ENCODE measurements at places on chromosomes 12 and 14.
A peak's percentile ranks its signal among the peaks of the same experiment; 100 is the strongest.

GRCh38 chr14:90578283-90578985 lies 181.6 kb downstream of the CALM1 start:
- DNase-seq = no peak

DNA sequence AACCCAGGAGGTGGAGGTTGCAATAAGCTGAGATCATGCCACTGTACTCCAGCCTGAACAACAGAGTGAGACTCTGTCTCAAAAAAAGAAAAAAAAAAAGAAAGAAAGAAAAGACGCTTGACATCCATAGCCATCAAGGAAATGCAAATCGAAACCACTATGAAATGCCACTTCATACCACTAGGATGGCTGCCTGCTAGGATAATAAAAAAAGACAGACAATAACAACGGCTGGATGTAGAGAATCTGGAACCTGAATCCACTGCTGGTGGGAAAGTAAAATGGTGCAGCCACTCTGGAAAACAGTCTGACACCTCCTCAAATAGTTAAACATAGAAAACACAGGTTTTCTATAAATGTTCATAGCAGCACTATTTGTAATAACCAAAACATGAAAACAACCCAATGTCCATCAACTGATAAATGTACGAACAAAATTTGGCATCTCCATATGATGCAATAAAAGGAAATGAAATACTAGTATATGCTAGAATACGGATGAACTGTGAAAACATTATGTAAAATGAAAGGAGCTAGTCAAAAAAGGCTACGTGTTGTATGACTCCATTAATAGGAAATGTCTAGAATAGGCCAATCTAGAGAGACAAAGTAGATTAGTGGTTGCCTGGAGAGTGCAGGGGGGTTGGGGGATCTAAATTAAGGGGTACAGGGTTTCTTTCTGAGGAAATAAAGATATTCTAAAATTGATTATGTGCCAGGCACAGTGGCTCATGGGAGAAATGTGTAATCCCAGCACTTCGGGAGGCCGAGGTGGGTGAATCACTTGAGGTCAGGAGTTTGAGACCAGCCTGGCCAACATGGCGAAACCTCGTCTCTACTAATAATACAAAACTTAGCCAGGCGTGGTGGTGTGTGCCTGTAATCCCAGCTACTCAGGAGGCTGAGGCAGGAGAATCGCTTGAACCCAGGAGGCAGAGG lies 9.7 kb downstream of the WSB2 start:
- DNase-seq = no peak

GRCh38 chr14:103121846-103122584 lies 1.2 kb upstream of the TNFAIP2 start:
- DNase-seq = no peak

DNA sequence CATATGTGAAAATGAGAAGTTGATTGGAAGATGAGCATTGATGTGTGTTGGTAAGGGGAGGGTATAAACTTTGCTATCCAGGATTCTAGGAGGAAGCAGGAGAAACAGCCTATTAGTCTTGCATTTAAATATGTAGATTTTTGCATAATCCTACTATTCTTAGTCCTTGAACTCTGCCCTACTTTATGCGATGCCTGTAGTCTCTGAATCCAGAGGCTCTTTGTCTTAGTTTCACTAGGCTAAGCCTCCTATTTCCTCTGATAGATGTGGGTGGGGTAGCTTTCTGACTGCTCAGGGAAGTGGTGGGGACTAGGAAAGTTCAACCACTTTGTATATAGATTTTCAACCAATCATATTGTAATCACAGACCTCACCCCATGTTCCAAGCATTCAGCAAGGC lies 49.5 kb upstream of the KCNC2 start:
- DNase-seq = no peak

DNA sequence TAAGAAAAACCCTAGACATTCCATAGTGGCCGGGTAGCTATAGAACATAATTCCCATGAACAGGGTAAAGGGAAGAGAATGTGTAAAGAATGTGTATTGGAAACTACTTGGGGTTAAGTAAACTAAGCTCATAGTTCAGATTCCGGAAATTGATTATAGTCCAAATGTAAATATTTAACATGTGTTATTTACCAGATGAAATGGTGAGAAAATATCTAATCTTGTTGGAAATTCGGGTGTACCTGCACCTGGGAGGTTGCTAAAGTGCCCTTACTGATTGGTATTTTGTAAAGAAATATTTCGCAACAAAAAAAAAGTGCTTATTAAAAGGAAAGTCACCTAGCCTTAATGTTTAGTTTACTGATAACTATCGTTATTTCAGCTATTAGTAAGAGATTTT lies 14.4 kb downstream of the RASSF9 start:
- DNase-seq = no peak

- DNase-seq = no peak
Measured at GRCh38 chr12:75428767-75429166, 37.9 kb downstream of the GLIPR1L2 start.

- DNase-seq = no peak
Measured at GRCh38 chr12:109188108-109188712, 71.8 kb downstream of the ACACB start.

DNA sequence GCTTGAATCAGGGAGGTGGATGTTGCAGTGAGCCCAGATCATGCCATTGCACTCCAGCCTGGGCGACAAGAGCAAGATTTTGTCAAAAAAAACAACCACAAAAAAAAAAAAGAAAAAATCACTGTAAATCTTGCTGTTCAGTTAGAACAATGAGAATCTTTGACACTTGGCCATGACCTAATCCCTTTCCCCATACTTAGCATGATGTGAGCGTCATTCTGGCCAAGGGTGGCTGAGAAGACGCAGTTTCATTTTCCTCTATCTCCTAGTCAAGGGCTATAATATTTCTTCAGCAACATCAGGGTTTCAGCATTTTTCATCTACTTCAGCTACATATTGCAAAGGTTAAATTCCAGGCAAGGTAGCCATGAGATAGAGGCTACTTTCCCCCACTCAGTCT lies 599.4 kb upstream of the MDGA2 start:
- no peak for DNase-seq

- DNase-seq = no peak
Measured at GRCh38 chr12:120884644-120885043, 19.5 kb downstream of the SPPL3 start.

DNA sequence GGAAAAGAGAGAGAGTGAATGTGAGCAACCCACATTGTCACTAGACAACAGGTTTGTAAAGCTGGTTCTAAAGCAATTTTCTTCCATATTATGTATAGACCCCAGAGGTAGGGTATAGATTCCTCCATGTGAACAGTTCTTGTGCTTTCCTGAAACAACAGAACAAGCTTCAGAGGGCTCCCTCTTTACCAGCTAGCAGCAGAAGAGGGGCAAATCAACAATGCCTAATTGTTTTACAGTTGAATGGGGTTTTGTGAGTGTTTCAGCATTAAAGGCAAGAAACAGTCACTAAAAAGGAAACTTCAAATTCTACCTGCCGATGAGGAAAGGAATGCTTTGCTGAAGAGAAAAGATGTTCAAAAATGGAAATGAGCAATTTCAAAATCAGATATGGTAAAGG lies 341.2 kb upstream of the KITLG start:
- DNase-seq = no peak

- DNase-seq = no peak
Measured at GRCh38 chr12:47107446-47107845, 27.7 kb upstream of the AMIGO2 start.

- no peak for DNase-seq
Measured at GRCh38 chr12:1761857-1762256, 58.5 kb upstream of the LRTM2 start.

DNA sequence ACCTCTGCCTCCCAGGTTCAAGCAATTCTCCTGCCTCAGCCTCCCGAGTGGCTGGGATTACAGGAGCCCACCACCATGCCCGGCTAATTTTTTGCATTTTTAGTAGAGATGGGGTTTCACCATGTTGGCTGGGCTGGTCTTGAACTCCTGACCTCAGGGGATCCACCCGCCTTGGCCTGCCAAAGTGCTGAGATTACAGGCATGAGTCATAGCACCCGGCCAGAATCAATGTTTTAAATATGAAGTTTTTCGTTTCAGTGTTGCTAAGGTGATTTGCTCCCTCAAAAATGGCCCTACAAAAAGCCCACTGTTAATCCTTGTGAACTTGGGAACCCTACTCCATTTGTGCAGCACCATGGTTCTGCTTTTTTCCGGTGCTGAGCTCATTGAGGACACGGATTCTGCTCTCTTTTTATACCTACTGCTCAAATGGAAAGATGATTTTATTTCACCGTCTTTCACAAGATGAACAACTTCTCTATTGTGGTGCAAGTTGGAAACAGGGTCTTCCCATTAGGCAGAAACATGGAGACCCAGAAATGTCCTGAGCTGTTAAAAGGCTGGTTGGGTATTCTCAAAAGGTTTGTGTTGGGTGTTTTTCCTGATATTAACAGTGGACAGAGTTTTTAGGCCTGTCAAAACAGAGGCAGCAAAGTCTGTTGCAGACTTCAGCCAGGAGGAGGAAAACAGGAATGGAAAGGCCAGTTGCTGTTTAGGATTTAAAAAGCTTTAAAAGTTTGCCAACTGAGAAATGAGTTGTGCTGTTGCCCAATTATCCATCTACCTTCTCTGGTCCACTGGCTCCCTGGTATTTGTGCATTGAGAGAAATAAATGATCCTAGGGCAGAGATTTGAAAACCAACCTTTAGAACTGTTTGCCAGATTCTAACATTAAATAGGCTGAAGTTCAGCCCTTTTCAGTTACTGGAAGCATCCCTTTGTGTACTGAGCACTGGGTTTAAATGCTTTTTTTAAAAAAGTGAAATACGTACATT lies 85.8 kb downstream of the ATP23 start:
- no peak for DNase-seq

- DNase-seq = no peak
Measured at GRCh38 chr14:59511916-59512575, 27.7 kb downstream of the JKAMP start.

DNA sequence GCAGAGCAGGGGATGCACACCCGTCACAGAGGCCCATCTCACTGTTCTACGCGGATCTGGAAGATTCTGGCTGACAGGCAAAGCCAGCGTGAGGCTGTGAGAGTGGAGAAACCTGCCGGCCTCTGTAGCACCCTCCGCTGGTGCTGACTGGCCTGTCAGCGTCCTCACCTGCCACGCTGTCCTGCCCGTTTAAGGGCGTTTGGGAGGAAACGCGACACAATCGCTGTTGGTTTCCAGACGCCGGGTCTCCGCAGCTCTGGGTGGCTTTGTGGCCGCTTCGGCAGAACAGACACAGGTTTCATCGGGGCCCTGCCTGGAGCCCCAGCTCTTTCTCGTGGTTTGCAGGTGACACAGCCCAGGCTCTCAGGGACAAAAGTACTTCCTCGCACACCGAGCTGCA lies 70.6 kb downstream of the NOC4L start:
- DNase-seq = no peak

DNA sequence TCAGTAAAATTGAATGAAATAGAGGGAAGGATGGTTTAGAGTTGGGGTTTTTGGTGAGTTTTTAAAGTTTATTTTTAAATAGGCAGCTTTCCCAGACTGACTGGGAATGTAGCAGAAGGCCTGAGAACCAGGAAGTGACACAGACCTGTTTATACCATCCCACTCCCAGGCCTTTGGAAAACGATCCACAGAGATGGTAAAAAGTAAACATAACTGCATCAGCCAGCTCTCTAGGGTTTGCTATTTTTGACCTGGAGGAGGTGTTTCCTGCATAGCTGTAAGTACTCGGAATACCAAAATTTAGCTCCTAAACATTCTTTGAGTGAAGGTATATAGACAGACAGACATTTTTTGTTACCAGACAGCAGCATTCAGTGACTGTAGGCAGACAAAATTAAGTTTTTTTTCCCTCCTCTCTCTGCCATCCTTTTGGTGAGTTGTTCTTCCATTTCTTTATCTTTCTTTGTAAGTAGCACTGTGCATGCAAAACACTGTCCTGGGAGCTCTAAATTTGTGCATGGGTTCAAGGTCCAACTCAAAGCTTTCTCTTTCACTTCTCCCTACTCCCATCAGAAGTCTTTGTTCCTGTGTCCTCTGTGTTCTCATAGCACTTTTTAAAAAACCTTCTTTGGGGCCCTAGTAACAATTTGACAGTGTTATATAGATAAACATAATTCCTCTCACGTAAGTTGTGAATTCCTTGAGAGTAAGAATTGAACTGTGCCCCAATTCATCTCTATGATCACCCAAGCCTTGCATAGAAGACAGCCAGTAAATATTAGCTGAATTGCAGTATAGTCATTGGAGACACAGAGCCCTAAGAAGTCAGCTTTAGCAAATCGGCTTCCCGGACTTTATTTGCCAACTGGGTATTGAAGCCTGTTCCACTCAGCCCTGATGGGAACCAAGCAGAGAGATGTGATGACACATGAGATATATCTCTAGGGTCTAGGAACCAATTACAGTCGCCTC lies 37.4 kb downstream of the SUSD6 start:
- peak; percentile 35 for DNase-seq

DNA sequence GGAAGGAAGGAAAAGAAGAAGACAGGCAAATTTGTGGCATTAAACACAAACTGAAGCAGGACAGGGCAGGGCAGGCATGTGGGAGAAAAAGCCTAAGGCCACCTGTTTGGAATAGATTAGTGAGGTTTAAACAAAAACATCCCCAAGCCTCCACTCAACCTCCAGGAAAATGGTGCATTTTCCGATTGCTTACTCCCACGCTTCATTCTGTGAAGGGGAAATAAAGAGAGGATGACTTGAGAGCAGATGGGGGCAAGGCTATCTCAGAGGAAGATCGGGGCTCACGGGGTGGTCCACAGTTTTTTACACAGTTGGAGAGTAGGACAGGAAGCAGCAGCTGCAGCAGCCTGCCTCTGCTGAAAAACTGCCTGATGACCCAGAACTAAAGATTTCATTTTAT lies 250.9 kb downstream of the DUSP6 start:
- DNase-seq = no peak

DNA sequence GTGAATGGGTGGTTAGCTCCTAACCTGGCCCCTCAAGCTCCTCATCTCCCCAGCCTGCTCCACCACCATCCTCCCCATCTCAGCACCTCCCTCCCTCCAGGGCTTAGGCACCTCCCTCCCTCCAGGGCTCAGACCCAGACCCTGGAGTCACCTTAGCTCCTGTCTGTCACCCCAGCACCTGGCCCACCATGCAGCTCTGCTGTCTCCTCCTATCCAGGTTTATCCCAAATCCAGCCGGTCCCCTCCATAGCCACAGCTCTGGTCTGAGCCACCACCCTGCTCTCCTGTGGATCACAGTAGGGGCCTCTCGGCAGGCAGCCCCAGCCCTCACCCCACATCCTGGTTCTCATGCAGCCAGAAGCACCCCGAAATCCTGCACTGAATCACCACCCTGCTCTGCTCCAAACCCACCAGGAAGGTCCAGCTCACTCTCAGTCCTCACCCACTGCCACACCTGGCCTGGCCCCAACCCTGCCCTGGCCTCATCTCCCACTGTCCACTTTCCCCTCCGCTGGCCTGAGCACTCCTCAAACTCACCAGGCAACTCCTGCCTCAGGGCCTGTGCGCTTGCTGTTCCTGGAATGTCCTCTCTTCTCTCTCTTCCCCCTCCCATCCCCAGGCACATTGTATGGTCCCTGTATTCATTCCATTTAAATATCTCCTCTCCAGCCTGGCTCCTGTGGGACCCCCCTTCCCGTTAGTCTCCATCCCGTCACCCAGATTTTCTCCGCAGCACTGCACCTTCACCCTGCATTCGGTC lies 62.6 kb downstream of the DIO3 start:
- DNase-seq = no peak

DNA sequence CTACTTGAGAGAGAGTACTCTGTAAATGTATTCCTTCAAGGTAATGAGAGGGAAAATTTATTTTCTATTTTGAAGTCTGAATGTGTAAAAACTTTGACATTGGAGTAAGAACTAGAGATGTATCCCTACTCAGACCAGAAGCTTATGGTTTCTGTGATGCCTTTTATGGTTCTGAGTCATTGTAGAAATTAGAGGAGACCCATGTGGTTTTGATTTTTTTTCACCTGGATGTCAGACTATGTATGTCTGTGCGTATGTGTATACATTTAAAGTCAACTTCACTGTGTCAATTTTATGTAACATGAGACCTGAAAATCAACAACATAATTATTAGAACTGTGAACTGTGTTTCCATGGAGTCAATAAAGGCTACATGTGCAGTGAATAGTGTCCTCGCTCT lies 302.0 kb downstream of the TRHDE start:
- DNase-seq = no peak

All from GM04504 (cell line).